ENCODE measurements at places on chromosomes 2 and 18. TPM values are rescaled to one million over a fixed set of nuclear protein-coding genes. Genes with fewer than 3 reads are reported as not detected.

The MAPK4 gene
- not detected for total RNA-seq

The ERBB4 gene
- total RNA-seq: 0.16 TPM

The SERPINB12 gene
- not detected for total RNA-seq

The MYO7B gene
- not detected for total RNA-seq

The ANKRD29 gene
- total RNA-seq: 6.1 TPM
